ENCODE measurements at places on chromosomes 2 and 18. TPM values are rescaled to one million over a fixed set of nuclear protein-coding genes. Genes with fewer than 3 reads are reported as not detected.
A peak's percentile ranks its signal among the peaks of the same experiment; 100 is the strongest.

The GCG gene
- not detected for total RNA-seq

The PARD6G gene
- total RNA-seq, result 64.1 TPM

The HRH4 gene
- not detected for total RNA-seq

The RAD51AP2 gene
- total RNA-seq, result 0.13 TPM

The M1AP gene
- total RNA-seq, result 0.81 TPM

The GNLY gene
- 0.63 TPM for total RNA-seq

The WNT10A gene
- not detected for total RNA-seq

The ADRA2B gene
- total RNA-seq, result 0.78 TPM

The STPG4 gene
- total RNA-seq, result 0.42 TPM

GRCh38 chr18:65288908-65289307, 461.9 kb upstream of the CDH7 start:
- DNase-seq, result no peak

DNA sequence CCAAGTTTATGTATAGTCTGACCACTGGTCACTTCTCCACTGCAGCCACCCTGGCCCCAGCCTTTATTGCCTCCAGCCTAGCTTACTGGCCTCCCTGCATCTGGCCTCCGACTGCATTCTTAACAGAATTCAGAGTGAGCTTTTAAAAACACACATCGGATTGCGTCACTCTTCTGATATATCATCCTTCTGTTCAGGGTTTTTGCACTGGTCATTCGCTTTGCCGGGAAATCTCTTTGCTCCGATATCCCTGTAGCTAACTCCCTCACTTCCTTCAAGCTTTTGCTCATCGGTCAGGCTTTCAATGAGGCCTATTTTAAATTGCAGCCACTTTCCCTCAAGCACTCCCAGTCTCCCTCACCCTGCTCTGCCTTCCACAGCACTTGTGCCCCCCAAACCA, 101.6 kb upstream of the DLX2 start:
- DNase-seq, result no peak

DNA sequence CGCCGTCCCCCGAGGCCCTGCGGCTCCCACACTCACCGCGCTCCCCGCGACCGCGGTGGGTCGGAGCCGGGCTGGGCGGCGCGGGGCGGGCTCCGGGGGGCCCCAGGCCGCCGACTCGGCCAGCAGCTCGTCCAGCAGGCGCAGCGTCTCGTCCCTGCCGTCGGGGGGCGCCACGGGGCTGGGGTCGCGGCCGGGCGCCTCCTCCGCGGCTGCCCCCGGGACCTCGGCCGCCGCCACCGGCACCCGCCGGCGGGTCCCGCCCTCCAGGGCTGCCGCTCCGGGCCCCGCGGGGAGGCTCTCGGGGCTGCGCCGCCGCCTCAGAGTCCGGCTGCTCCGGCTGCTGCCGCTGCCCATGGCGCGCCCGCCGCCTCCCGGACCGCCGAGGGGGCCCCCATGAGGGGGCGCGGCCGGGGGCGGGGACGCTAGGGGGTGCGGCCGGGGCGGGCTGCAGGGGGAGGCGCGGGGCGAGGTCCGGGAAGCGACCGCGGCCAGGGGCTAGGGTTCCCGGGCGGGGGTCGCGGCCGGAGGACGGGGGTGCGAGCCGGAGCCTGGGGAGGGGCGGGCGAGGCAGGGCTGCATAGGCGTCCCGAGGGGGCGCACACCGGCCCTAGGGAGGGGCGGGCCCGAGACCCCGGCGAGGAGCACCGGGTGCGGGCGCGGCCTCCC, at the start of gene CYS1:
Gene CYS1 (minus strand): TSS at position 542 of the 666 bp plus-strand sequence. CDS start 188 bp downstream, at position 354.
- DNase-seq, result no peak

DNA sequence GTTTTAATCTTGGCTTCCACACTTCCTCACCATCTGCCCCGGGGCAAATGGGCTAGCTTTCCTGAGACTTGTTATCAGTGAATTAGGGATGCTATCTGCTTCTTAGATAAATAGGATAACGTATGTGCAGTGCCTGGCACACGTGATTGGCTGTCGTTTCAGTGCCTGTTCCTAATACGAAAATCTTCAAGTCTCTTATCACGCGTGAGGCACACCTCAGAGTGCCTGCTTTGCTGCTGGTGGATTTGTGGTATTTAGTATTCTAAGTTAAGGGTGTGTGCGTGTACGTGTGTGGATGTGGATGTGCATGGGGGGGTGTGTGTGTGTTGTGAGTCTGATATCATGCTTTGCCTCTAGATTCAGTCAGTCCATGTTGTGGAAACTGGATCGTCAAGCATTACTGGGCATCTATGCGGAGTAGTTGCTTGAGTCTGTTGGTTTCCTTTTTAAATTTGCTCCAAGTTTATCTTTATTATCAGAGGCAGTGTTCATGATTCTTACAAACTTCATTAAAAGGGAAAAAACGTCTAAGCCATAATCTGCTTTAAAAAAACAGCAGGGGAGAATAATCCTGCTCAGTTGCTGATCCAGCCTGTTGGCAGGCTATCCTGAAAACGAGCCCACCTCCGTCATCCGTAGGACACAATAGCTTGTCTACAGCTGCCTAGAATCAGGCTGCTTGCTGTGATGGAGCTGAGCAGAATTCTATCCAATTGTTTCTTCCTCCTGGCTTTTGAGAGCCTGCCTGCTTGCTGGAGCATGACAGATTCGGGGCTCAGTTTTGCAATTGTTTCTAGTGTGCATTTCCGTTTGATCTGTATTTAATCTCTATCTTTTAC, 6.6 kb downstream of the SH3RF3 start:
- peak; percentile 17 for DNase-seq

DNA sequence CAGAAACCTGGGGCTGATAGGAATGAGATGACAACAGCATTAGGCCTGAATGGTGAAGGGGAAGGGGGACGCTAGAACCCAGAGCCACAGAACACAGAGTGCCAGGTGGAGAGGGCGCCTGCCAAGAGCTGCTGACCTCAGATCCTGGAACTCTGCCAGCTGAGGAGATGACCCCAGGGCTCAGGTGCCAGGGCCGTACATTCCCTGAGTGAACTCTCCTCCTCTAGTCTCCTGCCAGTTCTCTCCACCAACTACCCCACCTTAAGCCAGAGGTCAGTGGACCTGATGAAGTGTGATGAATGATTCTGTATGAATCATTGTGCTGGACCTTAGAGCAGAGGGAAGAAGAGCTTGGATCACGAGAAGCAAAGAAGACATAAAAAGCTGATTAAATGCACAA, 1582.2 kb upstream of the ACVR2A start:
- no peak for DNase-seq

DNA sequence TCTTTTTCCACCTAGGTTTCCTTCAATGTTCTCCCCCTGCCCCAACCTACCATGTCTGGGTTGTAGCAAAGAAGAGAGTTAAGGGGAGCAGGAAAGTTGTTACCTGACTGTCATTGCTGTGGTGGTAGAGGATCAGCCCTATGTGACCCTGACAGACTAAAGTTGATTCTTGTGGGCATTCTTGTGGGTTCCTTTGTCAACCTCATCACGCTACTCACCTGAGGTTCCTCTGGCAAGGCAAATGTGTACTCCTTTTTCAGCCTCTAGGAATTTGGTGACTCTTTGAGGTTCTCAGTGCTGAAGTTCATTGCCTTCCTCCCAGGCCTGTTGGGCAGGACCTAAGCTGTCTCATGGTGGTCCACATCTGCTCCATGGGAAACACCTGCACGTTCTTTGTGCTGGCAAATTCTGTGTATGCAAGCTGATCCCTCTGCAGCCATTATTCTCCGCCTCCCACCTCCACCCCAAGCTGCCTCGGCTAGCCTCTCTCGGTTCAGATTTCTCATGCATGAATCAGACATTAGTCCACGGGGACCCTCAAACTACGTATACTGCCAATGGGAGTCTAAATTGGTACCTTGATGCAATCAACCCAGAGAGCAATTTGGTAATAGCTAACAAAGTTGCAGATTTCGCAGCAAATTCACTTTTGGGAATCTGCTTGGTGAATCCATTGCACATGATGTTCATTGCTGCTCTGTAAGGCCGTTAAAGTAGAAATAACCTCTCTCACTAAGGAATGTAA, 1.5 kb upstream of the GMCL1 start:
- DNase-seq, result no peak

- DNase-seq, result no peak
Observed at GRCh38 chr2:40535972-40536371, 84.1 kb upstream of the SLC8A1 start.

DNA sequence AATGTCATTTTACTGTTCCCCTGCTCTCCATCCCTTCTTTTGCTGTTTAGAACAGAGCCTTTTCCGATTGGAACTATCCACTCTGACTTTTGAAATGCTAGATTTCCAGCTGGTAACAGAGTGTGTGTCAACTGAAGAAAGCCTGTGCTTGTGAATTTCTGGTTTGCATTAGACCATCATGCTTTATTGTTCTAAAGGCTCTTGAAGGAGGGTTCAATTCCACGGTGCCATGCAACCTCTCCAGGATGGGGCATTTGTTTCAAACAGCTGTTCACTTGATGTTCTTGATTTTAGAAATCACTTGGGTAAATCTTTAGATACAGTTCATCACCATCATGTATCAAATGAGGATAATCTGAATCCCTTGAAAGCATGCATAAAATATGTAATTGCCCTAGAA, 156.7 kb downstream of the QPCT start:
- no peak for DNase-seq

- DNase-seq, result no peak
Observed at GRCh38 chr2:148896136-148896535, 21.1 kb downstream of the KIF5C start.

DNA sequence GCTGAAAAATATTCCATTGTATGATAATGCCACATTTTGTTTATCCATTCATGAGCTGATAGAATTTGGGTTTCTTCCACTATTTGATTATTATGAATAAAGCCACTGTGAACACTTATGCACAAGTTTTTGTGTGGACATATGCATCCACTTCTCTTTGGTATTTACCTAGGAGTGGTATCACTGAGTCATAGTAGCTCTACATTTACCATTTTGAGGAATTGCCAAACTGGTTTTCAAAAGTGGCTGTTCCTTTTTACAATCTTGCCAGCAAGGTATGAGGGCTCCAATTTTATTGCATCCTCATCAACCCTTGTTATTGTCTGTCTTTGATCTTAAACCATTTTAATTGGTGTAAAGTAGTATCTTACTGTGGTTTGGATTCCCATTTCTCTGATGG, 13.3 kb upstream of the EHBP1 start:
- DNase-seq, result no peak

DNA sequence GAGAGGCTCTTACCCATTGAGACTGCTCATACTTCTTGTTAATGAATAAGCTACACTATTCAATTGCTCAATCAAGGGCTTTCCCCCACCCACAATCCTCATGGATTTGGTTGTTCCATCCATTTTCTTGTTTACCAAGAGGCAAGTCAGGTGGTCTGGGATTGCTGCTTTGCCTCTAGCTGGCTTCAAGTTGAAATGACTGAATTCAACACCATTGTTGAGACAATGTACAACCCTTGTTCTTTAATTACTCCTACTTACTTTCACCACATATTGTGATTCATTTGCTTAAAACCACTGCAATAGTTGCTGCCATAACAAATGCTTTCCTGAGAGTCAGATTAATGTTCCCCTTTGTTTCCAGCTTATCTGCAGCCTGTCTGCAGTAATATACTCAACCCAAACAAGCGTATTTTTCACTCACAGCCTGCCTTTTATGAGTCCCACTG, 532.2 kb downstream of the RIT2 start:
- no peak for DNase-seq

- peak; percentile 94 for DNase-seq
Observed at GRCh38 chr2:241161646-241162281, 11.5 kb downstream of the PPP1R7 start.

GRCh38 chr2:205169012-205169411, 513.3 kb upstream of the NRP2 start:
- no peak for DNase-seq

DNA sequence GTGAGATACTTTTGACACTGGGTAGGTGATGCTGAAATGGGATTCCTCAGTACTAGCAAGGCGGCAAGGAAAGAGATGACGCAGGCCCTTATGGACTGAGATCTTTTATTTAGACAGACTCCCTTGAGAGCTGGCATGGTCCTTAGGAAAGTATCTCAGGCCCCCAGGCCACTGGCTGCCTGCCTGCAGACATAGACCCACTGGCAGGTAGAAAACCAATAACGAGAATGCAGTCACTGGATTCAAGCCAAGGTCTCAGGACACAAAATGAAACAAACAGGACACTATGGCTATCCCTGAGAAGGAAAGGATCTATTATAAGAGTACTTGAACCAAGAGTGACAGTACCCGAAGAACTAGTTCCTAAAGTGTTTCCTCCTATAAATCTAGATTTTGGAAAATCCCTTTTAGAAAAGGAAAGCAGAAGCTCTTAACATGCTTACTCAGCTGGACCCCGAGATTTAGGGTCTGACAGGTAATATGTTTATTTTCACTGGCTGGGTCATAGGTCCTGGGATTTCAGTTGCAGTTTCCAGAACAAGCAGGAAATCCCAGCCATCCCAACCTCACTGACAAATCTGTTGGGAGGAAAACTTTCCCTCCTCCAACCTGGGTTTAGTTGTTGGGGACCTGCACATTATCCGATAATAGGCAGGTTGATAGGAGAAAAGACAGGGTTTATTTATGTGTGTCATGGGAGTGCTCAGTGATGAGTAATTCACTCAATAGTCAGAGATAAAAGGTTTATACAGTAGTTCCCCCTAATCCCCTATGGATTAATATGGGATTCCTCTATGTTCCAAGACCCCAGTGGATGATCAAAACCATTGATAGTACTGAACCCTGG, 44.5 kb downstream of the COMMD1 start:
- peak; percentile 88 for DNase-seq

DNA sequence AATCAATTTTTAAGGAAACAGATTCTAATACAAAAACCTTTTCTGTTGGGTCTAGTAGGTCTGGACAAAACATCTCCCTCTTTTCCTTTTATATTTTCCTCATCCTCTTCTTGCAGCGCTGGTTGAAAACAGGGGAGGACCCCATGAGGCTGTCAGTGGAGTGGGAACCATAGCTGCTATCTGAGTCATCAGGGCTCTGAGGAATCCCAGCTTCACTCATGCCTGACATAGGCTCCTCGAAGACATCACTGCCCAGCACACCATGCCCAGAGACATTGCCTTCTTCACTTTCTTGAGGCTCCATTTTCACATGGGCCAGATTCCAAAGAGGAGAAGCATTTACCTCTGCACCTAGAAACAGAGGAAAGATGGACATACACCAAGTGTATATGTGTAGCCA, 10.0 kb downstream of the SUPT7L start:
- DNase-seq, result no peak

- DNase-seq, result no peak
Observed at GRCh38 chr2:69789175-69789721, 40.2 kb upstream of the GMCL1 start.

DNA sequence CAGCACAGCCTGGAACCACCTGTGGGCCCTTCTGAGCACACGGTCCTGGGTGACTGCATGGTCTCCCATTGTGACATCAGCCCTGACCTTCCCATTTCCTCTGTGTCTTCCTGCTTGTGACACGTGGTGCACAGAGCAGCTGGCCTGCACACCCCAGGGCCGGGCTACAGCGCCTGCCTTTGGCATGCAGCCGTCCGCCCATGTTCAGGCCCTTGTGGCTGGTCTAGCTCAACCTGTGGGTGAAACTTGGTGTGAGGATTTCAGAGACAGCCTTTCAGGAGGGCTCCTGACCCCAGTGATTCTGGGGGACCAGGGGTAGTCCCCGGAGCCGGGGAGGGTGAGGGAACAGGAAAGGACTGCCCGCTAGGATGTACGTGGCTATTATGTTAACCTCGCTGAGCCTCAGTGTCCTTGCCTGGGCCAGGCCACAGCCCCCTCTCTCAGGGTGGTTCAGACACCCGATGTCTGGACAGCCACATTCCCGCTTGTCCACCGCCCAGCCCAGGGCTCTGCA, 284.8 kb upstream of the HS6ST1 start:
- no peak for DNase-seq
